ENCODE measurements at places on chromosomes 2 and 18.

GRCh38 chr2:212141499-212141898 is 397.1 kb downstream of the ERBB4 start:
- no peak for DNase-seq

DNA sequence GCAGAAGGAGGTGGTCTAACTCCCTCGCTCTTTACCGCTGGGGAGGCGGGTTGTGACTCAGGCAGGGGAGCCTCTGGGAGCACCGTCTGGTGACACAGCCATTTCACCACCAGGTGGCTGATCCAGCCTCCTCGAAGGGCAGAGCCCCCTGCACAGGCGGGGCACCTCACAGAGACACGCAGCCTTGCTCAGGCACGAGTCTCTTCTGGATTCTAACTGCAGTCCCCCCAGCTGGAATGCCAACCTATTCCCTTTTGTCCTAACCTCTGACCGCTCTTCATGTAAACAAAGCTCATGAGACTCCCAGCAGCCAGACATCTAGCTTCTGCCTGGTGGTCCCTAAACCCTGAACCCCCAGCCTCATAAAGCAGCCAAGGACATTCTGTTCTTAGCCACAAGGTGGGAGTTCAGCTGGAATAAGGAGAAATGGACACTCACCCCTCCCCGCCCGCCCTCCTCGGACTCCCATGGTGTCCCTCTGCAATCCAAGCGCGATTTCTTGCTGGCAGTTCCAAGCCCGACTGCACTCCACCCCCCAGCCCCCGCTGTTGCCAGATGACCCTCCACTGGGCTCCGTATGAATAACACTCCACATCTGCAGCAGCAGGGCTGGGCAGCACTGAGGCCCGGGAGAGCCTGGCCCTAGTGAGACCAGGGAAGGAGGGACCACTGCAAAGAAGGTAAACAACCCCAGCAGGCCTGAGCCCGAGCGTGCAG is 84.3 kb downstream of the TNS1 start:
- DNase-seq, result no peak

DNA sequence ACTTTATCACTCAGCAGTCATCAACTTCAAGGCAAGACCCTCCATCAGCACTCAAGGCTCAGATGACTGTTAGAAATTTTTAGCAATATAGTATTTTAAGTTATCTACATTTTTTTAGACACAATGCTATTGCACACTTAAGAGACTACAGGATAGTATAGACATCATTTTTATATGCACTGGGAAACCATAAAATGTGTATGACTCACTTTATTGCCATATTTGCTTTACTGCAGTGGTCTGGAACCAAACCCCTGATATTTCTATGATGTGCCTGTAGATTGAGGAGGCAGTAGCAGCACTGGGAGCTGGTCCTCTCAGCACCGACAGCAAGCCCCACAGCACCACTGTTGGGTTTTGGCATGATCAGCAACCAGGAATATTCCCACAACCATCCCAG is 264.8 kb upstream of the HNRNPA3 start:
- no peak for DNase-seq

DNA sequence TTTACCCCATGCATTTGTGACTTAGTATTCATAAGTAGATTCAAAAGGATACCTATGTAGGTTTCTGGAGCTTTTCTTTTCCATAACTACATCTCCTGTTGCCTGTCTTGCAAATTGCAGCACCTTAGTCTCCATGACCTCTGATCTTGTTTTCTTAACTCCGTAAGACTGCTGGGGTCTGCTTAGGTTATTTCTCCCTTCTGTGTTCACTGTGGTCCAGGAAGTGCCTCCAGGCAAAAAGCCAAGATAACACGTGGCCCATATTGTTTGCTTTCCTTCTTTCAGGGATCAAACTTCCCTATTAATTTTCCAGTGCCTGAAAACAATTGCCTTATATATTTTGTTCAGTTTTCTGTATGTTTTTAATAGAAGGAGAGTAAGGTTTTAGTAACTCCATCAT is 86.4 kb downstream of the GCA start:
- no peak for DNase-seq

GRCh38 chr18:38909972-38910371 is 1344.4 kb upstream of the CELF4 start:
- no peak for DNase-seq

DNA sequence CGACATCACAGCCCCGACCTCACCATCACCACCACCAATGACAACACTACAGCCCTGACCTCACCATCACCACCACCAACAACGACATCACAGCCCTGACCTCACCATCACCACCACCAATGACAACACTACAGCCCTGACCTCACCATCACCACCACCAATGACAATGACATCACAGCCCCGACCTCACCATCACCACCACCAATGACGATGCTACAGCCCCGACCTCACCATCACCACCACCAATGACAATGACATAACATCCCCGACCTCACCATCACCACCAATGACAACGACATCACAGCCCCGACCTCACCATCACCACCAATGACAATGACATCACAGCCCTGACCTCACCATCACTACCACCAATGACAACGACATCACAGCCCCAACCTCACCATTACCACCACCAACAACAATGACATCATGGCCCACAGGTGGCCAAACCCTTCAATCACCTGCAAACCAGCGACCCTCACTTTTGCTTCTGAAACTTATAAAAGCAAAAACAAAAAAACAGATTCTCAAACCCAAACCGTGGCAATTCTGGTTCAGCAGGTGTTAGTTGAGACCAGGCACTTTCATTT is 70.7 kb upstream of the TMEM18 start:
- no peak for DNase-seq

DNA sequence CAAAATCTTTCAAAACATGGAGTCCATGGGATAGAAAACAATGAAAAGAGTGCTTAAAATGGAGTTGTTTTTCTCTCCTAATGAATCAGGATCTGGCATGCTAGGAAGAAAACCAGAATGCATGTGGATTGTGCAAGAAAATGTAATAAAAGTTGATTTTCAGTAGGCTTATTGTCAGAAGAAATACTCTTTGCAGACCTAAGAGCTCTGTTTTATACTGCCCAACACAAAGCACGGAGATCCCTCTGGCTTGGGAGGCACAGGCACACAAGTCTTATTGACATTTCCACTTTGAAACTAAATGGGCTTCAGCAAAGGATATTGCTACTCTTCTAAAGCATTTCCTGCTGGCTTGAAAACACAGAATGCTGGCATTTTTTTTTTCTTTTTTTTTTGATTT is 15.5 kb upstream of the DAPL1 start:
- no peak for DNase-seq

GRCh38 chr18:45069546-45069945 is 388.9 kb downstream of the SETBP1 start:
- DNase-seq, result no peak

DNA sequence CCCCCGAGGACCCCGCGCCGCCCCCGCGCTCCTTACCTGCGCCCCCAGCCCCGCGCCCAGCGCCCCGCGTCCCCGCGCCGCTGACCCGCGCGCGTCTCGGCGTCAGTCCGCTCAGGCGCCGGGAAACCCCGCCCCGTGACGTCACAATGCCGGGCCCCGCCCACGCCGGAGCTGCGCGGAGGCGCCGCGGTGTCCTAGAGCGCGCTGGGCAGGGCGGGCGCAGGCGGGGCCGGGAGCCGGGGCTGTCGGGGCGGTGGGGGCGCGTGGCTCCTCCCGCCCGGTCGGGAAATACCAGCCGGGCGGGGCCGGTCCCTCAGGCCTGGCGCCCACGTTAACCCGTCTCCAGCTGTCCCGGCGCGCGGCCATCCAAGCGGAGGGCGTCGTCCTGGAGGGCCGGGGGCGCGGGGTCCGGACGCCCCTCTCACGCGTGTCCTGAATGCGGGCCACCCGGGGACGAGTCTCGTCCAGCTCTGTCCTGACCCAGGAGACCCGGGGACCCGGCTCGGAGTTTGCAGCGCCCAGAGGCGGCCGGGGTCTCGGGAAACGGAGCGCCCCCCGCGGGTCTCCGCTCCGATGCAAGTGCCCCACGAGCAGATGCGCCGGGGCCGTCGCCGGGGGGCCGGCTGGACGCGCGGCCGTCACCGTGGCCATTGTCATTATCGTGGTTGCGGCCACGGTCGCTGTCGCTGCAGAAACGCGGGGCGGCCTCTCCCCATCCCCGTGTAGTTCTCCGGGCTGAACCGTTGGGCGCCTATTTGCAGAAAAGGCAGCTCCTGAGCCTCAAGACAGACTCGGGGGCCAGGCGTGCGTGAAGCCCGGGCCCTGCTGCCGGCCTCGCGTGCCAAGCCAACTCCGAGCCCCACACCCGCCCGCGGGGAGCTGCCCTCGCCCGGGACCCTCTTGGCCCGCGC is at the start of gene SLC66A2:
SLC66A2 (minus strand) TSS at position 109 of the 911 bp plus-strand sequence. CDS start 727 bp downstream, outside the sequence.
- DNase-seq, result peak; percentile 92

DNA sequence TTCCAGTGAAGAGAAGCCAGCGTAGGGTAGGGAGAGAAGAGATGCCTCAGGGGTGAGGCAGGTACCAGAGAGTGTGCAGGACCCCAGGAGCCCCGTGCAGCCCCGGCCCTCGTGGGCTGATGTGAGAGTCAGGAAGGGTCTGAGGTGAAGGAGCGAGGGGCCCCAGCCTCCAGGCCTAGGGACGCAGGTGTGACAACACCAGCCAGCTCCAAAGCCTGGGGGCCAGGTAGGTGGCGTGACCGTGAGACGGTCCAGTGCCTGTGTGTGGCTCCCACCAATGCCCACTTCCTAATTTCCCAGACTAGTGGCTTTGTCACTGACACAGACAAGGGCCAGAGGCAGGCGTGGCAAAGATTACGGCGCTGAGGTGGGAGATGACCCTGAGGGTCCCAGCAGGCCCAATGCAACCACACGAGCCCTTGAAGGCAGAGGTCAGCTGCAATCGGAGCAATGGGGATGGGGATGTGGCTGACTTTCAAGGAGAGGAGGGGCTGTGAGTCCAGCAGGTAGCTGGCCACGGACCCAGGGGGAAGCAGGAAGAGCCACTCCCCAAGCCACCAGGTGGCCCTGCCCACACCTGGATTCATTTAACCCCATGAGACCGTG is 86.0 kb upstream of the SNTG2 start:
- DNase-seq, result no peak

GRCh38 chr2:130385709-130386108 is 29.9 kb downstream of the PTPN18 start:
- no peak for DNase-seq

DNA sequence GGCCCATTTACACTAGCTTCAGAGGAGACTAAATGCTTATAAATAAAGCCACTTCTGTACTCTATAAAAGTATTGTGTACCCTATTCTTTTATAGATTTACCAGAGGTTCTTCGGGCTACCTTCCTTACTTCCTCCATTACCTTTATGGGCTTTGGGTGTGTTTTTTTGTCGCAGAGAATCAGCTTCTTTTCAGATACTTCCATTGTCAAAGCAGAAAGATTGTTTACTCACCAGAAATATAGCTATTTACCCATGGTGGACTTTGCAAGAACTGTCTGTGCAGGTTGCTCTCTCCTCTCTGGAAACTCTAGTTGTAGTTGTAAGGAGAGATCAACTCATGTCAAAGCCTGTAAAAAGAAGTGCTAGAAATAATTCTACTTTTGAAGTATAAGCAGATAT is 14.8 kb downstream of the CCDC121 start:
- DNase-seq, result no peak

- DNase-seq, result no peak
These were observed 1.1 kb upstream of the FN1 start for GRCh38 chr2:215436705-215437565.

DNA sequence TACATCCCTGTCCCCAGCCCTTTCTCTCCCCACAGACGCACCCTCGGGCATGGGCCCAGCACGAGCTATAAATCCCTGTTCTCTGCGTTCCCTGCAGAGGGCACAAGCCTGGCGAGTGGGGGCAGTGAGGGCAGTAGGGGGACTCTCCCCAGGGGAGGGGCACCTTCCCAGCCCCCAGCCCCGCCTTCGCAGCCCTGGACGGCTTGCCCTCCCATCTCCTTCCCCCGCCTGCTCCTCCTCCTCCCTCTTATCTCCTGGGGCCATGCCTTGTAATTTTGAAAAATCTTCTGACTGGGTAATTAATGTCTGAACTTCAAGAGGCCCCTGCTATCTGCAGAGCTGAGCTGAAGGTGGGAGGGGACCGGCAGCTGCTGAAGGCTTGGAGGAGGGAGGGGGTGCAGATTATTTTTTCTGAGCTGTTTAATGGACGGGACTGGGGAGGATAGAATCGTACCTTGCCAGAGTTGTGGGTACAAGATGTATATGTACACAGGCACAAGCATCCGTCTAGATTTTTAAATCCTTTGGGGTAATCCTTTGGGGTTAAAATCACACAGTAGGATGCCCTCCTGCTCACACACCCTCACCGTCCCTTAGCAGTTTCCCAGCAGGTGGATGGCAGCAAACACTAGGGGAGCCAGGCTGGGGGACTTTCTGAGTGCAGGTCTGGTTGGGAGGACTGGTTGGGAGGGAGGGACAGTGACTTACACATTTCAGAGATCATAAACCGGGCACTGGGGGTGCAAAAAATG is 121.9 kb downstream of the SMAD7 start:
- DNase-seq, result no peak

GRCh38 chr2:213868526-213868925 is 542.3 kb upstream of the VWC2L start:
- no peak for DNase-seq

GRCh38 chr2:170320948-170321347 is 143.0 kb downstream of the MYO3B start:
- no peak for DNase-seq

DNA sequence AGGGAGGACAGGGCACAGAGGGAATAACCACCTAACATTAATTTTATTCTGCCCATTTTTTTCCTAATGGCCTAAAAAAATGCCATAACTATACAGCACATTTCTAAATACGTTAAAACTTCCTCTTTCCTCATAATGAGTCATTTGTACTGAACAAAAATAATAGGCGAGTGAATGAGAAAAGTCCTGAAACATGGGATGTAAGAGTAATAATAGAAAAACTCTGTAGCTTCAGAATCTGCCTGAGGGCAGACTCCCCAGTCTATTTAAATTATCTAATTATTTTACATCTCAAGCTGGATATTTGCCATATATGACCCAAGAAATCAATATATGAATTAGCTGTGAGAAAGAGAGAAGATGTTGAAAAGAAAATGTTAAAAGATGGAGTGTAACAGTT is 285.1 kb downstream of the TMX3 start:
- DNase-seq, result no peak

DNA sequence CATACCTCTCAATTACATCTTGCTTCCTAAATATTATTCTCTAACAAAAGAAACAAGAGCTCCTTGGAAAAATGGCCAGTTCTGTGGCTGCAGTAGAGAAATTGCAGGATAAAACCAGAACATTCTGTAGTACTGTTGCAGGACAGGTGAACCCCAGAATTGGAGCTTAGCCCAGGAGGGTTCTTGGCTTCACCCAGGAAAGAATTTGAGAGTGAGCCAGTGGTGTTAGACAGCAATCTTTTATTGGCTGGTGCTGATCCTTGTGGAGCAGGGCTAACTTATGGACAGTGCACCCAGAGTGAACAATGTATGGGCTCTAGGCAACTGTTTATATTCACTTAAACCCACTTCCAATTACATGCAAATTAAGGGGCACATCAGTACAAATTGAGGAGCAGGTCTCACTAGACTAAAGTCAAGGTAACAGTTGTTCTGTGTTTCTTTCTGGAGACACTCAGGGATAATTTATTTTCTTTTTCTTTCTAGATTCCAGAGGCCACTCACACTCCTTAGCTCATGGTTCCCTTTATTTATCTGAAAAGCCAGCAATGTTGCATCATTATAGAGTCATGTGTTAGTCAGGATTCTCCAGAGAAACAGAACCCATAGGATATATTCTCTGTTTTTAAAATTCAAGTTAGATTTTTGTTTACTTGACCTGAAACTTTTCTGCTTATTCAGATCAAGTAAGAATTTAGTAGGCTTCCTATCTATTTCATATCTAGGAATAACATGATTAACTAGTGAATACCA is 348.1 kb downstream of the CCDC85A start:
- DNase-seq, result no peak

Measured in activated T-helper 1 cell treated with Interleukin-2 at 50 U/mL for 16 hours (primary cell).